Activated CD8-positive, alpha-beta T cell treated with anti-CD3 and anti-CD28 coated beads, Interleukin-2, amount 10 ng/mL, durations not matched to agents 7 days and 5 days (primary cell): ENCODE measurements at places on chromosomes 4 and X. TPM values are rescaled to one million over a fixed set of nuclear protein-coding genes. Genes with fewer than 3 reads are reported as not detected.

DNA sequence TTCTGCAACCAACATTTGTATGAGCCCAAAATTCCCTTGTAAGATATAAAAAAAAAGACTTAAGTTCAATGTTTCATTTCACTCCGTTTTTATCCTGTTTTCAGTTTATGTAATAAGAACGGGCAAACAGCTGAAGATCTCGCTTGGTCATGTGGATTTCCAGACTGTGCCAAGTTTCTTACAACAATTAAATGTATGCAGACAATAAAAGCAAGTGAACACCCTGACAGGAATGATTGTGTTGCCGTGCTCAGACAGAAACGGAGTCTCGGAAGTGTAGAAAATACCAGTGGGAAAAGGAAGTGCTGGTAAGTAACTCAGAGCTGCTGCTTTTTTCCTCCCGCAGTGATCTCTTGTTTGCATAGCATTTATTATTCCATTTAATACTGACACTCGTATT, 2.8 kb downstream of the ANKRD37 start:
- no peaks in the 10 kb centered on the region for H3K27me3 ChIP-seq
- DNase-seq = no peak
- H3K36me3 ChIP-seq = peaks cover 52% of the 10 kb centered on the region
- no peak overlapping the region for H3K27ac ChIP-seq
- H3K4me1 ChIP-seq = peaks cover 37% of the 10 kb centered on the region

GRCh38 chr4:182582245-182582644, 334.9 kb downstream of the DCTD start:
- no peak overlapping the region for H3K27ac ChIP-seq
- no peaks in the 10 kb centered on the region for H3K4me1 ChIP-seq
- H3K4me3 ChIP-seq = no peak overlapping the region
- no peaks in the 10 kb centered on the region for H3K27me3 ChIP-seq
- H3K36me3 ChIP-seq = no peaks in the 10 kb centered on the region

DNA sequence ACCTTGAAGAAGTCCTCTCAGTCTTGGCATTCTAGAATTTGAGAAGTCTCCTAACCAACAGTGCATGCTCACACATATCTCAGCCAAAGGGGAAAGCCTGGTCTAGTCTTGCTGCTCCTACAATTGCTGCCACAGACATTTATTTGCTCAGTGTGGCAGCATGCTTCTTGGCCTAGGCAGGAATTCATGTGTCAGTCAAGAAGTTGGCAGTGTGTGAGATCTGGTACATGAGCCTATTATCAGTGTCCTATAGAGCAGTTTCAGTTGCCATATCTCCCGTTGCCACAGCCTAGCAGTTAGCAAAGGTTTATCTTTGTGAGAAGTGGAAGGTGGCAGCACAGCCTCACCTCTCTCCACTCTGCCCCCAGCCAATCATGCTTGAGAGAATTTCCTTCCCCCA, 176.9 kb upstream of the ARHGEF9 start:
- H3K4me1 ChIP-seq = no peaks in the 10 kb centered on the region
- no peaks in the 10 kb centered on the region for H3K36me3 ChIP-seq

- H3K27ac ChIP-seq = no peak overlapping the region
- no peaks in the 10 kb centered on the region for H3K36me3 ChIP-seq
- no peak for DNase-seq
These were observed 129.4 kb downstream of the MAGEE2 start for GRCh38 chrX:75655627-75656026.

DNA sequence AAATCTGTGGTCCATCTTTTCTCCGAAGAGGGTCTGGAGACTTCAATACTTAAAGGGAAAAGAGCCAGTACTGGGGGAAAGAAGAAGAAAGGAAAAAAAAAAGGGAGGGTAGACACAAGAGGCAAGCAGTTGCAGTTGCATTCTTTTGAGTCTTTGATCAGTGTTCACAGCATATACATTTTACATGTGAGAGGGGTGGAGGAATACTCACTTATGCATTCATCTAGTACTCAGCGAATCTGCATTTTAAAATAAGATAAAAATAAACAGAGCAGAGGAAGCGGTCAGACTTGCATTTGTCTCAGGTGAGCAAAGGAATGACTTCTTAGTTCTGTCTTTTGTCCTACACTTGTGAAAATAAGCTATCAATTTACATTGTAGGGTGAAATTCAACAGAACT, 275.6 kb downstream of the SLC7A11 start:
- no peak for DNase-seq
- H3K4me3 ChIP-seq = no peak overlapping the region
- H3K27me3 ChIP-seq = no peaks in the 10 kb centered on the region

- no peak overlapping the region for H3K27ac ChIP-seq
- H3K4me3 ChIP-seq = no peak overlapping the region
- no peaks in the 10 kb centered on the region for H3K36me3 ChIP-seq
- peaks cover 2% of the 10 kb centered on the region for H3K27me3 ChIP-seq
- no peaks in the 10 kb centered on the region for H3K4me1 ChIP-seq
These were observed 5.6 kb downstream of the OTC start for GRCh38 chrX:38357747-38358673.

GRCh38 chrX:7316887-7317286, 168.9 kb upstream of the PUDP start:
- H3K27me3 ChIP-seq = no peaks in the 10 kb centered on the region
- DNase-seq = no peak
- H3K36me3 ChIP-seq = no peaks in the 10 kb centered on the region
- no peak overlapping the region for H3K27ac ChIP-seq

DNA sequence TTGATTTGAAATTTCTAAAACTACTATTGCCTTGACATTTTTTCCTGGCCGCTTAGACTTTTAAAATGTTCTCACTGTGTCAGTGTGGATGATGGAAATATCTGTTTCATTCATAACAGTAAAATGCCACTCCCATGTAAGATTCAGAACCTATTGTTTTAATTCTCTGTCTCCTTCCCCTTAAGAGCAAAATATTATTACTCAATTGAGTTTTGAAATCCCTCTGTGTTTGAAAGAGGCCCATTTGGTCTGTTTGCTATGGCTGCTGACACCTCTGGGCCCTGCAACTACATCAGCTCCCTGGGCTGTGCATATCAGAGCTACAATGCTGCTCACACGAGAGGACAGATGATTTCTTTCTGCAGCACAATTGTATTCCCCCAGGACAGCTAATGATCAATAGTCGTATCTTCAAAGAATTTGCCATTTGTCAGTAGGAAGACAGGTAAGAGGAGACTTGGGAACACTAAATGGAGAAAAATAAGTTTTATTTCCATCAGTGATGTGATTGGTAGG, 388.0 kb upstream of the GALNT7 start:
- no peaks in the 10 kb centered on the region for H3K36me3 ChIP-seq
- H3K4me3 ChIP-seq = no peak overlapping the region
- H3K27ac ChIP-seq = no peak overlapping the region
- DNase-seq = no peak
- no peaks in the 10 kb centered on the region for H3K4me1 ChIP-seq
- H3K27me3 ChIP-seq = no peaks in the 10 kb centered on the region

GRCh38 chr4:37388681-37389365, 144.3 kb downstream of the NWD2 start:
- DNase-seq = no peak
- H3K36me3 ChIP-seq = no peaks in the 10 kb centered on the region

DNA sequence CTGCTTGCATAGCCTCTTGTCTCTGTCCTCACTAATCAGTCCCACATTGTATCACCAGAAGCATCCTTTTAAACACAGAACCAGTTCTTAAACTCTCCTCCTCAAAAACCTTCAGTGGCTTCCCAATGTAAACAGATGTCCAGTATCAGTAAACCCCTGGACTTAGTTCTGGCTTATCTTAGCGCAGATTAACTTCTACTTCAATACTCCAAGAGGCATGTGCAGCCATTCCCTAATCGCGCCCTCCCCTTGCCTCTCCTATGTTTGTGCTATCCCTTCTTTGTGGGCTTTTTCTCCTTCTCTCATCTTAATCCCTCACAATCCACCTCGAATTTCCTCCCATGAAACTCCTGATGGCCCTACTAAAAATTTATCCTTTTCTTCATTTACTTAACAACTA, 193.8 kb downstream of the FBXO8 start:
- no peaks in the 10 kb centered on the region for H3K36me3 ChIP-seq
- H3K4me3 ChIP-seq = no peak overlapping the region
- DNase-seq = no peak
- no peak overlapping the region for H3K27ac ChIP-seq
- H3K27me3 ChIP-seq = peaks cover 2% of the 10 kb centered on the region

DNA sequence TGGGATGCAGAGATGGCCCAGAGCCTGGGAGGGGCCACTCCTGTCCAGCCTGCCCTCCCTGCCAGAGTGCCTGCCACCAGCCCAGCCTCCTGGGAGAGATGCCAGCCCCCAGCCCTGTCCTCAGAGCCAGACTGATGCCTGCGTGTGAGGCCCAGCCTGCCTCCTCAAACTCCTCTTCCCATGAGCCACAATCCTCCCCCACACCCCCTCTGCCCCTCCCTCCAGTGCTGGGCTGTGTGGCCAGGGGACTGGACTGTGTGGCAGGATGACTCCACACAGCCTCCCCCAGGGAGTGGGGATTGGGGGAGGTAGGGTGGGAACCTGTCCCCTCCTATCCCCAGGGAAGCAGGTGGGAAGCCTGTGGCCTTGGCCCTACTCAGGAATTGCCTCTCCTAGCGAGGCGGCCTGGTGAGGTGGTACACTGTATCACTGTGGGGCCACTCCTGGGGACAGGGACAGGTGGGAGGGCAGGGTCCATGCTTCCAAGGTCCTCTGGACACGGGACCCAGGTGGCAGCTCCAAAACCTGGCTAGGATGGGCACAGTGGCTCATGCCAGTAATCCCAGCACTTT, 4.3 kb upstream of the SH3BP2 start:
- peaks cover 45% of the 10 kb centered on the region for H3K4me1 ChIP-seq
- H3K36me3 ChIP-seq = no peaks in the 10 kb centered on the region
- peak overlapping the region; percentile 70 for H3K27ac ChIP-seq
- no peaks in the 10 kb centered on the region for H3K27me3 ChIP-seq
- H3K4me3 ChIP-seq = no peak overlapping the region

DNA sequence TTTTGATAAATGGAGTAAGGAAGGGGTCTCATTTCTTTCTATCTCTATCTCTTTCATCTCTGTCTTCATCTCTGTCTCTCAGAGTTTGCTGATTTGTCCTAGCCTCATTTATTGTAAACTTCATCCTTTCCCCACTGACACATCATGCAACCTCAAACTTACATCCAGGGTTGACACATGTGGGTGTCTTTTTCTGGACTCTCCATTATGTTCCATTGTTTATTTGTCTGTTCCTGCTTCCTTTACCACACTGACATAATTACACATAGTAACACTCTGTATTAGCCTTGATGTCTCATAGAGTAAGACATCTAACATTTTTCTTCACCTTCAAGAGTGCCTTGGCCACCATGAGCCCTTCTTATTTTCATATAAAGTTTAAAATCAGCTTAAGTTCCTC, 8.1 kb upstream of the SRD5A3 start:
- H3K36me3 ChIP-seq = no peaks in the 10 kb centered on the region
- no peaks in the 10 kb centered on the region for H3K27me3 ChIP-seq
- no peak for DNase-seq
- no peak overlapping the region for H3K27ac ChIP-seq
- no peak overlapping the region for H3K4me3 ChIP-seq

The FAM184B gene
- 0.03 TPM for total RNA-seq

The RPS6KA6 gene
- total RNA-seq = not detected

The RIPPLY1 gene
- total RNA-seq = not detected

The PRSS12 gene
- total RNA-seq = not detected
